ENCODE measurements at places on chromosomes 5 and 9.

DNA sequence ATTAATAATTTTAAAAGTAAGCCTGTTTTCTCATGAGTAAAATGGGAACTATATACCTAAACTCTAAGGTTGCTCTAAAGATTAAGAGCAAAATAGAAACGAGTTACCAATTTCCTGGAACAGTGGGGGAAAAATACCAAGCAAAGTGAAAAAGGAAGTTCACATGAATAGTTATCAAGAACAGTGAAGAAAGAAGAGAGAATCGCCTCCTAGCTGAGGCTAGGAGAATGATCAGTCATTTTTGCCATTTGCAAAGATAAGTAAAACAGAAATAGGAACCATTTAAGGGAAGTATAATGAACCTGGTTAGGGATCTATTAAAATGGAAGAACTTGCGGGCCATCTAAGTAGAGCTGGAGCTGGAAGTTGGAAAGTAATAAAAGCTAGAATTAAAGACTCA, 50.7 kb downstream of the P4HA2 start:
- DNase-seq: no peak

GRCh38 chr5:161600156-161600555, 53.6 kb upstream of the GABRB2 start:
- DNase-seq: no peak

GRCh38 chr5:52807723-52808122, 20.0 kb downstream of the ITGA1 start:
- no peak for DNase-seq

- no peak for DNase-seq
Observed at GRCh38 chr5:122129306-122129705, at the start of gene ZNF474. ZNF474 (plus strand) TSS chr5:122129546; CDS start chr5:122151991, 22,445 bp downstream.

DNA sequence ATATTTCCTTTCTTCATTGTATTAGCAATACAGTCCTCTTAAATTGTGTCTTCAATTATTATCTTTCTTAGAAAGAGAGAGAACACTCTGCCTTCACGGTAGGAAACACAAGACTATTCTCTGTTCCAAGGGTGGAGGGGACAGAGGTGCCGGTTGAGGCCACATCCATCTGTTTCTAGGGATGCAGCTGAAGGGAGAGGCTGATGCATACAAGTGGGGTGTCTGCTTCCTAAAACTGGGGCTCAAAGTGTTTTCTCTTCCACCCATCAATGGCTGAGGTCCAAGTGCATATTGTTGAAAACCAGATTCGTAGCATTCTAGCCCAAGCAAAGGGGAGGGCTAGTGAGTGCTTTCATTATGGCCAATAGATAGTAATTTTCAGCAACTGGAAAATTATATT, 9.5 kb downstream of the IRX2 start:
- DNase-seq: no peak

- no peak for DNase-seq
Observed at GRCh38 chr5:76704131-76704663, 11.7 kb upstream of the F2R start.

DNA sequence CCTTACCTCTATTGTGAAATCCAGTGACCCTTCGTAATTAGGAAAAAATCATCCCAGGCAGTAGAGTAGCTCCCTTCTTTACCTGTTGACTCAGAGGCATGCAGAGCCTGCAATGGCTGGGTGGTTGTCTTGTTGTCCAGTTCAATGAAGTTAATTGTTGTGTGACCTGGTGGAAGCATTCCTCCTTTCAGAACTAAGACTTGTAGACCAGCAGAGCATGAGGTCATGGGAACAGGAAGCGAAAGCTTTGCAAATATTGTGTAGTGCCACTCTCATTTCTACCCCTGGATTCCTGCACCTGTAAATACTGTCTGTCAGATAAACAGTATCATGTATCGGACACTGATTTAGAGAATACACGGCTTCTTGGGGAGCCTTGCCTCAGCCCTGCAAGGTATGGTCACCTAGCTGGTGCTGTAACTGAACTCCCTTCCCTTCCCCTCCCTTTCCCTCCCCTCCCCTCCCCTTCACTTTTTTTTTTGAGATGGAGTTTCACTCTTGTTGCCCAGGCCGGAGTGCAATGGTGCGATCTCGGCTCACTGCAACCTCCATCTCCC, 5.7 kb upstream of the PRXL2C start:
- DNase-seq: no peak

DNA sequence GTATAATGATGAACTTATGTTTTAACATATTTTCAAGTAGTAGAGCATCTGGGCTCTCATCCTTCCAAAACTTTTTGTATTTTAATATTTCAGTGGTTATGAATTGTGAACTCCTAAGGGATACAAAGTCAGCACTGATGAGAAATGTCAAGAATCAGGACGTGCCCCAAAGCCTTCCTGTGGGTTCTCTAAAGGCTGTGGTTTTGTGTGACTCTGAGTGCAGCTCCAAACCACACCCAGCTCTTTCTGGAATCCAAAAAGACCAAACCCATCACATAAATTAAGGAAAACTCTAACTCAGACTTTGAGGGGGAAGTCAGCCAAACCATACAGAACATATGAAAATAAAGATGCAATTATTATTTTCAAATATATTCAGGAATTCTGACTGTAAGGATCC, 40.8 kb upstream of the SMU1 start:
- no peak for DNase-seq

GRCh38 chr5:109453251-109453650, 43.5 kb upstream of the PJA2 start:
- DNase-seq: no peak

GRCh38 chr5:126794157-126794828, 17.4 kb downstream of the LMNB1 start:
- DNase-seq: no peak

DNA sequence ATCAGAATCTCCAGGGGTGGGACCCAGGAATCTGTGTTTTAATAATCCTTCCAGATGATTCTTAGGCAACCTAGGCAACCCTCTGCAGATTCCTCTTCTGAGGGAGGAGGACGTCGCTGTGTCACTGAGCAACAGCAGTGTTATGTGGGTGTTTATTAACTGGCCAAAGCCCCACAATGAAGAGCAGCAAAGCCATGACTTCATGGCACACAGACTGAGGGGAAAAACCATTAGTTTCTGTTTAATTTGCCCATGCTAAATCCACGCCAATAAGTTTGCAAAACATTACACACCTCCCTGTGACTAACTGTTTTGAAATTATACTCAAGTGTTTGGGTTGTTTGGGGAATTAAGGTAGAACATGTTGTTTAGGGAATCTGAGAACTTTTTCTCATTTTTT, 83.7 kb upstream of the TMED7 start:
- no peak for DNase-seq

- DNase-seq: no peak
Observed at GRCh38 chr5:139064613-139065012, 133.6 kb downstream of the SIL1 start.

DNA sequence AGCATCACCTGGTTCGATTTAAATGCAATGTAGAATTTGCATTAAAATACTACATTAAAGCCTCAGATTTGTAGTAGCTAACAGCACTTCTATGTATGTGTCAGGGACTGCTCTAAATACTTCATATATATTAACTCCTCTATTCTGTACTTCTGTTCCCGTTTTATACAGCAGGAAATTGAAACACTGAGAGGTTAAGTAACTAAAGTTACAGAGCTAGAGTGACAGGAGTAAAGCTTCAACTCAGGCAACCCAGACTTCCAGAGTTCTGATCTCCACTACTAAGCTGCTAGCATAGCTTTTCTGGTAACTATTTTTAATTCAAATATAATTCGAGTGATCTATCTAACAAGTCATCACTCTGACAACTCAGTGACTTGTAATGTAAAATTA, 619 bp upstream of the APC start:
- DNase-seq: no peak

- DNase-seq: no peak
Observed at GRCh38 chr9:135963938-135964337, 2.8 kb upstream of the UBAC1 start.

- no peak for DNase-seq
Observed at GRCh38 chr5:65061974-65062353, 293.2 kb downstream of the CWC27 start.

GRCh38 chr5:83488821-83489220, 17.3 kb downstream of the VCAN start:
- no peak for DNase-seq

DNA sequence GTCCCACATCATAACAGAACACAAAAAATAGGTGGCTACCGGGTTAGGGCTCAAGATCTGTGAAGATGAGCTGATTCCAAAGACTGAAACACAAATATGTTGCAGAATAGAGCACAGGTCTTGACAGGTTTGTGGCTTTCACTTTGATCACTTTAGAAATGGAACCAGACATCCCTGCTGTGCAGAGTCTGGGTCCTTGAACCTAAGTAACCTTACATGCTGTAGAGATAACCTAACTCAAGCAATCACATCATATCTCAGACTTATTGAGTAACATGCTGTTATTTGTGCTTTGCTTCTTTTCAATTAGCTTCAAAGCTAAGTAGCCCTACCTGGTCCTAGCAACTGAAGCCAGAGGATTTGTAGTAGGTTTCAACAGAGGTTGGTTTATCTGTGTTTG, 24.3 kb downstream of the FBXW2 start:
- no peak for DNase-seq

- no peak for DNase-seq
Observed at GRCh38 chr5:1003296-1003937, 5.2 kb upstream of the NKD2 start.

- DNase-seq: no peak
Observed at GRCh38 chr9:92048924-92049625, 66.1 kb downstream of the SPTLC1 start.

DNA sequence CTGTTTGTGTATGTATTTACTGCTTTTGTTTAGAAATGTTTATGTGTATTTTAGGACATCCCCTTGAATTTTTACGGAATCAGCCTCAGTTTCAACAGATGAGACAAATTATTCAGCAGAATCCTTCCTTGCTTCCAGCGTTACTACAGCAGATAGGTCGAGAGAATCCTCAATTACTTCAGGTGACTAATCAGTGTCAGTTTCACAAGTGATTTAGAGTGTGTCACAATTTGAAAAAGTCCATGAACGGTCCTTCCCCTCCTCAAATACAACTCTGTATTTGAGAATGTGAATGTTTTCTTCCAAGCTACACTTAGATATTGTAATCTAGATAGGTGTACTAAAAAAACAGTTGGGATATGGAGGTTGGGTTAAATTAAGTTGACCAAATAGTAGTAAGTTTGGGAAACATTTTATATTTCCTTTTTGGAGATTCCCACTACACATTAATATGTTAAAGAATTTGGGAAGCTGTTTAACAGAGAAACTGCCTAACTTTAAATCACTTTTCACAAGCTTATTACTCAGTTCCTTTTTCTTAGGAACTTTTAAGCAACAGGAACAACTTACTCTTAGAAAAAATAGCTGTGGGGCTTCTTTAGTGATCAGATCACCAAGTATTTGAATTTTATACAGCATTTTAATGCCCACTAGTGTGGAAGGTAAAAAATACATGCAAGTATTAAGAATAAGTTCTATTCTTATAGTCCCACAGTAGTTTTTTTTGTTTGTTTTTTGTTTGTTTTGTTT, 40.9 kb downstream of the RAD23B start:
- no peak for DNase-seq

DNA sequence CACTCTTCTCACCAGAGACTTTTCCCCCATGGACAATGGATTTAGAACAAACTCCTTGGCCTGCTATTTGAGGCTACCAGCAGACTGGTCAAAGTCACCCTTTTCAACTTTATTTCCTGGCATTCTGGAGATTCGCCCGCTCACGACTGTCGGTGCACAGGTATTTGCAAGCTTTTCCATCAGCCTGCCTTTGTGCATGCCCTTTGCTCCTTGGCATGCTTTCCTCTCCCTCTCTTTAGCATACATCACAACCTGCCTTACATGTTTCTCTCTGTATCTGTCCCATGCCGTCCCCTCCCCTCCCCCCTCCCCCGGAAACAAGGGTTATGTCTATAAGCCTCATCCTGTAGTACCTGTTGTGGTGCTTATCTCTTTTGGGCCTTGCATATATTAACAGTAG, 257.1 kb downstream of the AOPEP start:
- no peak for DNase-seq

- DNase-seq: no peak
Observed at GRCh38 chr5:148811756-148812155, 14.7 kb upstream of the ADRB2 start.

DNA sequence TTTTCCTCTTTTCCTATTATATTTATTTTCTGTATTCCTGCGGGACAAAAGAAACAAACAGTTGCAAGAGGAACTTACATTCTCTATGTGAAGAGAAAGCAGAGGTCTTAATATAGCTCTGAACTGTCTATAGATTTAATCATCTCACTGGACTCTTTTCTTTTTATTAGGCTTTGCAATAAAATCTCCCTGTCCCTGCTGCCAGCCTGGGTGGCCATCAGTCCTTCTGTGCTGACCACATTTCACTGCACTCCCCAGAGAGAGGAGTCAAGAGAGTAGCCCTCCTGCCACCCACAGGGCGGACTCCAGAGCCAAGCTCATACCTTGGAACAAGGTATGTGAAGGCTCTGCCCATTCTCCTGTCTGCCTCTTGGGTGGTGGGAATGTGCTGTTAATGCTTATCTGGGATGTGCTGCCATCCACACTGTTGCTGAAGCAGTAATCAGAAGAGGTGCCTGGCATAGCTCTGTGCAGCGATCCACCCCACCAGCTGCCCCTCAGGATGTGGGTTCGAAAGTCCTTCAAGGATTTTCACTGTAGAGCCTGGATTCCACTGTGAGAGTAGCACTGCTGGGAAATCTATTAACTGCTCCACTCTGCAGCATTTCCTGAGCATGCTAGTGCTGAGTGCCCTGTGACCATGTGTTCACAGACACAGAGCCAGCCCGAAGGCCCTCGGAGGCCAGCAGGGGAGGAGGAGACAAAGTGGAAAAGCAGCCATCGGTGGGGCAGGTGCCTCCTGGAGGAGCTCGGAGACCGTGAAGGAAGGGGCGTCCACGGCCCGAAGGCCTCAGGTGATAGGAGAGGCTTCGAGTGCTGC, 334.6 kb downstream of the MED10 start:
- no peak for DNase-seq

DNA sequence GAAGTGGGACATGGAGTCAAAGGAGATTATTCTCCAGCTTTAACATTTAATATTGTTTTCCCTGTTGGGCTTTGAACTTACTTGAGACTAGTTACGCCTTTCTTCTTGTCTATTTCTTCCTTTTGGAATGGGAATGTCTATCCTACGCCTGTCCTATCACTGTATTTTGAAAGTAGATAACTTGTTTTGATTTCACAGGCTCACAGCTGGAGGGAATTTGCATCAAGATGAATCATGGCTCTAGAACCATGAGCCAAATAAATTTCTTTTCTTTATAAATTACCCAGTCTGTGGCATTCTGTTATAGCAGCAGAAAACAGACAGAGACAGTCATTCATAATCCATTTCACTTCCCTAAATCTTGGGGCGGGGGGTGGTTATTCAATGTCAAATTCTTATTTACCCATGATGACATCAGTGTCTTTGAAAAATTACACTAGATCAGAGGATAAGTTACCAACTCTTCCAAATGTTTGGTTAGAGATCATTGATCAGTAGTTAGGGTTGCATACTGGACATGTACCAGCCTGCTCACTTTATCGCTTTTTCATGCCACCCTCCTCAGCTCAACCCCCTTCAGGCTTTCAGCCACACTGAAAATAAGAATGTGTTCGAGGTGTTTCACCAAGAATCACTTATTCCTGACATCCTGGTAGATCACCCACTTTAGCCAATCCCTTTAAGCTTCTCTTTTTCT, 419.6 kb upstream of the PIK3R1 start:
- DNase-seq: no peak

All from stimulated activated CD4-positive, alpha-beta T cell treated with anti-CD3 and anti-CD28 coated beads, Interleukin-4, amount 100 ng/mL, for 48 hours (primary cell).